Stimulated activated CD4-positive, alpha-beta T cell treated with anti-CD3 and anti-CD28 coated beads, Interleukin-15, amount 100 ng/mL, for 1 hour (primary cell): ENCODE measurements at places on chromosomes 1 and 21.

GRCh38 chr1:13583966-13584791 lies 547 bp downstream of the PDPN start:
- DNase-seq: no peak

DNA sequence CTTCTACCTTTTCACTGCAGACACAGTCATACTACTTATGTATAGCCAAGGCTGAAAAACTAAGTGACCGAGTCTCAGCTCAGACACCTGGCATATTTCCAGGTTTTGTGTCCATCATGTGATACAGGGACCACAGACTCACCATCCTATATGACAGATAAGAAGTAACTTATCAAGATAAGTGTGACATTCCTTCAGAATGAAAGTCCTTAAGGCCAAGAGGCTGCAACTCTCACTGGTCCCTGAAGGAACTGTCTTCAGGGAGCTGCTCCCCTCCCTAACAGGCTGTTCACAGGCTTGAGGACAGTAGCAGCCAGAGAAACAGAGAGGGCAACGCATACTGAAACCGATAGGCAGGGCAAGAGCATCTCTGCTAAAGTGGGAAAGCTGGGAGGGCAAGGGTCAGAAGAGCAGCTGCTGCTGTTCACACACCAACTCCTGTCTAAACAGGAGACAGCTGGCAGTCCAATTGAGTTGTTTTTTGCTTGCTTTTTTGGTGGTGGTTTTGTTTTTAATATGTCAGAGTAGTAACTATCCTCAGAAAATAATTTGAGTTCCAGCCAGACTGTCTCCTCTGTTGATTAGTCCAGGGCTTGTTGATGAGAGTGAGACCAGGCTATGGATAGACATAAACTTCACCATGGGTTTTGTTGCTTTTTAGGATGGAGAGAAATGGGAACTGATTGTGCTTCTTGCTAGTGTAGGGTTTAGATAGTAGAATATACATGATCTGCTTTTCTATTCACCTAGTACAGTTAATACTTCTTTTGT lies 67.7 kb downstream of the MACF1 start:
- no peak for DNase-seq

- DNase-seq: no peak
Observed at GRCh38 chr1:22761101-22761500, 50.5 kb downstream of the EPHB2 start.

GRCh38 chr1:209884249-209884648 lies 53.8 kb upstream of the SYT14 start:
- DNase-seq: no peak

DNA sequence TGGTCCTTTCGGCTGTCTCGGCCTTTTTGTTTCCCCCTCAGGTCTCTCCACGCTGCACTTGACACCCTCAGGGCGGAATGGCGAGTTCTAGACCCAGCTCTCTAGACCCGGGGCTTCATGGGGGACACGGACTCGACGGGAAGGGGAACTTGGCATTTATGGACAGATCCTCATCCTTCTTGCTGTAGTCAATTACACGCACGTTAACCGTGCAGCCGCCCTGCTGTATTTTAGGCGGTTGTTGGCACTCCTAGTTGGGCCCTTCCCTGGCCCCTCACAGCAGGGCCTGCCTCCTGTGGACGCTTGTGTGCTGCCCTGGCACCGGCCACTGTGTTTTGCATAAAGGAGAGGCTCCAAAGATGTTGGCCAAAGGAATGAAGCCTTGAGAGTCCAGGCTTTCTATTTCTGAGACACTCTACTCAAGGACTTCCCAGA lies 558 bp upstream of the BTG3 start:
- DNase-seq: no peak

- no peak for DNase-seq
Observed at GRCh38 chr1:55320891-55321290, 105.7 kb upstream of the USP24 start.

- no peak for DNase-seq
Observed at GRCh38 chr1:229293528-229294204, 22.8 kb downstream of the RAB4A start.

GRCh38 chr1:184664042-184664660 lies 90.5 kb downstream of the EDEM3 start:
- no peak for DNase-seq

DNA sequence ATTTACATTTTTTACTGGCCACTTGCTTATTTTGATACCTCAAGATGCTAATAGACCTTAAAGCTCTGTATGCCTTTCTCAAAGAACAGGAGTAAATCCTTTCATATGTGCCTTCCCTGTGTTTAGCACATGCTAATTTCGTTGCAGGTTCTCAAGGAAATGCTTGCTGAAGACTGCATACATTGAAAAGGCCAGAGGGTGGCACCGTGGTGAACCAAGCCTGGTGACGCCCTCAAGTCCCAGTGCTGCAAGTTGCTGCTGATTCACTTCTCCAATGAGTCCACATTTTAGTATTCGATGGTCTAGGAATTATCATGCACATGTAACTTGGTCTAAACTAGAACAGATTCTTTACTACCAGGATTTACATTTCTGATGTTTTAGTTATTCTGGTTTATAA lies 94.1 kb downstream of the CLDN17 start:
- no peak for DNase-seq

- no peak for DNase-seq
Observed at GRCh38 chr1:35038723-35039122, 7.0 kb upstream of the ZMYM6 start.

DNA sequence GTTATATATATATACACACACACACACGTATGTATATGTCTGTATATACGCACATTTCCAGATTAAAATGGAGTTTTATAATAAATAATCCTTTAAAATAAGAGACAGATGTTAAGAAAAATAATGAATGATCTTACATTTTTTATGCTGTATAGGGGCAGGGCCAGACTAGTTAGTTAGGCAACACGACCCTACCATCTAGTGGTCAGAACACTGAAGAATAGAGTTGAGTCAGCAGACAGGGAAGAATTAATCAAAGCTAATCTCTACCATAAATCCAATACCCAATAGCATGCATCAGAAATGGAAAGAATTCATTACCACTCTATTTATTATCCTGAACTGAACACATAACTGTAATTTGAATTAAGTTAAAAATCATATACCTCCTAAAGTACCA lies 156.7 kb downstream of the BRINP3 start:
- DNase-seq: no peak

DNA sequence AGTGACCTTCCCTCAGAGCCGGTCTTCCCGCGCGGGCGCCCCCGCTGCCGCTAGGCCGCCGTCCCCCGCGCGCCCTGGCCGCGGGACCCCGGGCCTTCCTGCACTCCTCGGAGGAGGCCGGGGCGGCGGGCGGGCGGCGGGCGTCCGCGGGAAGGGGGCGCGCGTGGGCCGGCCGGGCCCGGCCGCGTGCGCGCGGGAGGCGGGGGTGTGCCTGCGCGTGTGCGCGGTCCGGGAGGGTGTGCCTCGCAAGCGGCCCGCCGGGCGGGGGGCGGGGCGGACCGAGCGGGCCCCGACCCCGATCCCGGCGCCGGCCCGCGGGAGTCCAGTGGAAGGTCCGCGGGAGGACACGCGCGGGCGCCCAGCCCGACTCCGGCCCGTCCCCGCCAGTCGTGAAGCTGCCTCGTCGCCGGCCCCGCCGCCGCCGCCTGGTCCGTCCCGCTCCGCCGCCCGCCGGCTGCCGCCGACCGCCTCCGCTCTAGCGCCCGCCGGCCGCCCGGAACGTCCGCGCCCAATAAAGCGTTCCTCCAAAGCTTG lies 438 bp downstream of the MRPS6 start:
- peak; percentile 34 for DNase-seq

- DNase-seq: no peak
Observed at GRCh38 chr21:31172328-31172727, 134.1 kb upstream of the KRTAP19-8 start.

DNA sequence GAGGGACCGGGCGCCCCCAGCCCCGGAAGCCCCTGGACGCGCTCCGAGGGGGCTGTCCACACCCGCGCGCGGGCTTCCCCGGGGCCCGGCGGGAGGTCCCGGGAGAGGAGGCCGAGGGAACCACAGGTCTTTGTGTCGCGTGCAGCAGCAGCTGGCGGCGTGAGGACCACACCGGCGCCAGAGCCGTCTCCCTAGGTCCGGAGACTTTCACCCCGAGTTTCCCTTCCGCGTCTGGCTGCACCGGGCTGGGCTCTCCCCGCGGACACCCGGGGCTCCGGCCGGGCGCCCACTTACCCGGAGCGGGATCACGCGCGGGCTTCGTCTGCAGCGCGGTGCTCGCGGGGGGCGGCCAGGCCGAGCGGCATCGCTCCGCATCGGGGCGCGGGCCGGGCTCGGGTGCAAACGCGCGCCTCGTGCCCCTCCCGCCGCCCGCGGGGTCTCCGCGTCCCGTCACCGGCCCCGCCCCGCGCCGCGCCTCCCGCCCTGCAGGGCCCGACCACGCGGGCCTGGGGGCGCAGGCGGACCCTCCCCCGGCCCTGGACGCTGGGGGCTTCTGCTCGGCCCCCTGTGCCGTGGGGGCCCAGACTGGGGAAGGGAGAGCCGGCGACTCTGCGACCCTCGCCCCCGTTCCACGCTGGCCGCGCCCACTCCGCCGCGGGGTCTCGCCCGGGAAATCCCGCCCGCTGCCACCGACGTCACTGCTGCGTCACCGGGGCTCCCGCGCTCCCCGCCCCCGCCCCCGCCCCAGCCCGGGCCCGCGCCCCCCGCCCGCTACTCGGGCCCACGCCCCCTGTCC lies at the start of gene GNG4:
Gene GNG4 (minus strand): TSS at position 417 of the 796 bp plus-strand sequence. CDS start 65,946 bp downstream, outside the sequence.
- no peak for DNase-seq

GRCh38 chr1:198771563-198772153 lies 132.8 kb downstream of the PTPRC start:
- no peak for DNase-seq

GRCh38 chr21:36698385-36698980 lies 432 bp upstream of the SIM2 start:
- no peak for DNase-seq

DNA sequence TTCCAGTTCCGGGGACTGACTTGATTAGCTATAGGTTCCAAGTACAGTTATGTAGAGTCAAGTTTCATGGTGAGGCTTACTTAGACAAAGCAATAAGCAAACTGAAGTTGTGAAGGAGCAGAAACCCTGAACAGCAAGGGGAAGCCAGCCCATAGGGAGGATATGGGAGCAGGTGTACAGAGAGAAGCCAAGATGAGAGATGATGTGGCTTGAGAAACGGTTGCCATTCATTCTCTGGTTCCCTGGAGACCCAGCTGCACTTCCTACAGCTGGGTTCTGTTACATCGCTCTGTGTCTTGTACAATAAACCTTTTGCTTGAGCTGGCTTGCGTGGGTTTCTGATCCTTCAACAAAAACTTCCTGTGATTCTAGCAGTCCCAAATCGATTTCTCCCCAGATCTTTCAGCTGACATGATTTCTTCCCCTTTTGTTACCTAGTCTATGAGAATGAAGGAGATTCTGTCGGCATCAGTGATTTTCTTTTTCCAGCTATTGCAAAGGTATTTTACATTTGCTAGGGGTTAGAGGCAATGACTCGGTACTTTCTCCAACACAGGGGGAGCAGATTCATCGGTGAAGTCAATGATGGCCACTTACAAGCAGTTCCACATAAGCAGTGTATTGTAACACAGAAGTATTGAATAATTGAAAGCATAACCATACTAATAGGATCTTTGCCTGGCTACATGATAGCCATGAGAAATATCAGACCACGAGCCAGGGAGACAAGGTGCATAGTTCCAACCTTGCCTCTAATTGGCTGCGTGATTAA lies 67.3 kb downstream of the URB2 start:
- DNase-seq: no peak

DNA sequence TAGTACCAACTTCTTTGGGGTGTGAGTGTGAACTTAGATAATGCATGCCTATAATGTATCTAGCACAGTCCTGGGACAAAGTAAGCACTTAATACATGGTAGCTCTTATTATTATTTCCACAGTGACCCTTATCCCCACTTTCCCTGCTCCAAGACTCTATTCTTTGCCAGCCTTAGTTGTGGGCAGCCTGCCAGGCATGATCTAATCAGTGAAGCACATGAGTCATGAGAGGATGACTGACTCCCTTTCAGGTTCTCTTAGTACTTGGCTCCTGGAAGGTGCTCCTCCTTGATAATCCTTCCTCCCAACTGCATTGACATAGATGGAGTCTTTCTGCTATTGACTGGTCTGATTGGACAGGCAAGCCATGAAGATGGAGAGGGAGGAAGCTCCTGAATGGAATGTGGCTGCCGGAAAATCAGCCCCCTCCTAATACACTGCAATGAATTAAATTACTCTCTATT lies 17.4 kb upstream of the GNG12 start:
- DNase-seq: no peak

DNA sequence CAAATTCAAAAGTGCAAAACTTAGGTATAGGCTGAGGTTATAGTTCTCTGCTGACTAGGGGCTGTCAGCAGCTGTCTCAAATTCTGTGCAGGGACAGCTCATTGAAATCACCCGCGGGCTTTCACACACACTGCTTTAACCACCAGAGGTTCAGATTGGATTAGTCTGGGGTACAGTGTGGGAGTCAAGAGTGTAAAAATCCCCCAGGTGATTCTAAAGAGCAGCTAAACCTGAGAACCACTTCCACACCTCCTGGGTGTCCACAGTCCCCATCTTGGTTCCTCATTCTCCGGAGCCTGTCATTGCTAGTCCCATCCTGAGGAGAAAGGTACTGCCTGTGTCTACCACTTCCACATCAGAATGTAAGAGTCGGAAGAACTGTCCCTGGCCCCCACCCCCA lies 9.9 kb upstream of the TDRD10 start:
- DNase-seq: no peak

GRCh38 chr1:234089396-234089795 lies 184.9 kb downstream of the SLC35F3 start:
- DNase-seq: no peak

GRCh38 chr1:210447456-210448057 lies 118.9 kb downstream of the HHAT start:
- DNase-seq: no peak

DNA sequence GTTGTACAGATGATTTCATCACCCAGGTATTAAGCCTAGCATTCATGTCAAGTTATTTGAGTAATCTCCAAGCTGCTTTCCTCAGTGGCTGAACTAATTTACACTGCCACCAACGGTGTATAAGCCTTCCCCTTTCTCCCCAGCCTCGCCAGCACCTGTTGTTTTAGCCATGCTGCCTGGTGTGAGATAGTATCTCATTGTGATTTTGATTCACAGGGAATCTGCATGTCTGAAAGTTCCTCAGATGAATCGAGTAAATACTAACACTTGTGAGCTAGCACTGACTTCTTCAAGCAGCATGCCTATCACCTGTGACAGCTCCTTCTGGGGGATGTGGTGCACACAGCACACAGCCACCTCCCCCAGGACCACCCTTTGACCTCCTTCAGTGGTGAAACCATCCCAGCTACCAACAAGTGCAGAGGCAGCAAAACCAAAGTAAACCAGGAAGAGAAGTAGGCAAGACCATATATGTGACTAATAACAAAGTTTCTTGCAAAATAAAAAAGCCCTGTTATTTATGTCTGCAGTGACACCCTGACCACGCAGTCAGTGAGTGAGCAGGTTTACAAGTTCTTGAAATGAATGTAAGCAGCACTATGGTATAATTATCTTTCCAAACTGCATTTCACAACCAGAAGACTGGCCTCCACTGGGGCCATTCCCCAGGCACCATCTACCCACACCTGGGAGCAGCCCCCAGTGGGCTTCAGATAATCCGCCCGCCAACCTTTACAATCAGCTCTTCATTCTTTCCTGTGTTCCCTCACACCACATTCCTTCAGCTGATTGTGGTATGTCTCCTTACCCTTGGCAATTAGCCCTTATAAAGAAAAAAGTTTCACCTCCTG lies 173.8 kb downstream of the ETS2 start:
- DNase-seq: no peak
